NCI-H187 (cell line): ENCODE measurements at places on chromosomes 16 and 17.

DNA sequence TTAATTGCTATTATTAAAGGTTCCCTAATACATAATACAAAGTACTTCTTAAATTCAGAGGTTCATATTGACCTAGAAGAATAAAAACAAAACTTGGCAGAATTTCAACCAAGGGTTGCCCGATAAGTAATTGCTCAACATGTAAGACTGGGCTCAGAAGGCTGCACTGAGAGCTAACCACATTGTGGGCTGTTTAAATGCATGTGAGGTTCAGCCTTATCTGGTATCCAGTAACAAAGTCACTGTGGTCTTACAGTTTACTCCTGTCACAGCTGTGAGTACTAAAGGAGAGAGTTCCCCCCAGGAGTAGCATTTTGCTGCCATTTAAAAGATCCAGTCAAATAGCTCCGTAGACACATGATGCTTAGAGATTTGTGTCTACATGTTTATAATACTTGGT is 1.6 kb upstream of the DHRS11 start:
- DNase-seq = no peak

DNA sequence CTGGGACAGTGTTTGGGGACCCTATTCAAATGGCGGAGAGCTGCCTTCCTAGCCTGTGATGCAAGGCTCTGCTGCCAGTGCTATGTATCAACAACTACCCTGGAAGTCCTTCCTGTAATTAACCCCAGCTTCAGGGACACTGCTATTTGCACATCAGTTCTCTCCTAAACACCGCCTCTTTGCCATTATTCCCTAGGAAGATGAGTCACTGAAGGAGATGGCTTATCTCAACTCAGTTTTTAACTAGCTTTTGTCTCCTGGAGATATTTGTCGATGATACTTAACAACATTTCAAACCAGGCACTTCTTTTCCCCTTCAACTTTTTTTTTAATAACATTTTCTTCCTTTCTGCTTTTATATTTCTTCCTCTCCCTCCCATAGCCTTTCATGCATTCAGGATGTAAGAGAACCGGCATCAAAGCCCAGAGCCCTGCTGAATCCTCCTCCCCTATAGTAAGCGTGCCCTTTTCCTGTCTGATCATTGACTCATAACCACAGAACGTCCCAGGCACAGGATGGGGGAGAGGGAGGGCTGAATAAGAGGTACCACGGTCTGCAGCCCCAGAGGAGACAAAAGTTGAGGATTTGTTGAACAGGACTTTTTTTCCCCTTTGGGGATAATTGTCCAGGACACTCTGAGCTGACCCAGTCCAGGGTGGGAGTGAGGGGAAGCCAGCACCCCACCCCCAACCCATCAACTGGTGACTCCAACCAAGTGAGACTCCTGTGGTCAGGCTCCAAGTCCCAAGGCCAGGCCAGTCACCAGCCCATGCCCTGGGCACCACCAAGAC is 387.8 kb upstream of the SALL1 start:
- DNase-seq = no peak

DNA sequence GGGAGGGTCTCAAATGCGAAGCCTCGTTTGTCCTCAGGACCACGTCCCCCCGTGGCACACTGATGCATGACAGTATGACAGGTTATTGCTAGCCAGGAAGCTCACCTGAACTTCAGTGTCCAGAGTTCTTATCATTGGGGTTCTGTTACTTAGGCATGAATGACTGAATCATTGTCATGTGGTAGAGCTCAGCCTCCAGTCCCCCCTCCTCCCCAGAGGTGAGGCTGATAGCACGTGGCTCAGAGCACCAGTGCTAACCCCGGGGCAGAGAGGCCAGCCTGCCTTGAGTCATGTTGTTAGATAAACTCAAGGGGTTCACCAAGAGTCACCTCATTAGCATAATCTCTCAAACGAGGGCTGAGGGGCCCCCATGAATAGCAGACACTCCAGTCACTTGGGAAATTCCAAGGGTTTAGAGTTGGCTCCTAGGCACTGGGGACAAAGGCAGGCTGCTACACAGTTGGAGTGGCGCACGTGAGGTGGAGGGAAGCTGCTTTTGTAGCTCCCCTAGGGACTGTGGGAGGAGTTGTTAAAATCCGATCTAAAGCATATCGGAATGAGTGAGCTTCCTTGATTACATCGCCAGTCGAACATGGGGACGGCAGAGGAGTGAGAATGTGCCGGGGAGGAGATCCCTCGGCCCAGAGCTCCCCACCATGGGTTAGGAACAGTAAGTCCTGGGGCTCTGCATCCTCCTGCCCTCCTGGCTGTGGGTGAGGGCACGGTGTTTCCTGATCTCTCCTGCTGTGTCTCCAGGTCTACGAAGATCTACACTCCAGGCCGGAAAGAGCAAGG is 18.2 kb downstream of the DHX38 start:
- no peak for DNase-seq

DNA sequence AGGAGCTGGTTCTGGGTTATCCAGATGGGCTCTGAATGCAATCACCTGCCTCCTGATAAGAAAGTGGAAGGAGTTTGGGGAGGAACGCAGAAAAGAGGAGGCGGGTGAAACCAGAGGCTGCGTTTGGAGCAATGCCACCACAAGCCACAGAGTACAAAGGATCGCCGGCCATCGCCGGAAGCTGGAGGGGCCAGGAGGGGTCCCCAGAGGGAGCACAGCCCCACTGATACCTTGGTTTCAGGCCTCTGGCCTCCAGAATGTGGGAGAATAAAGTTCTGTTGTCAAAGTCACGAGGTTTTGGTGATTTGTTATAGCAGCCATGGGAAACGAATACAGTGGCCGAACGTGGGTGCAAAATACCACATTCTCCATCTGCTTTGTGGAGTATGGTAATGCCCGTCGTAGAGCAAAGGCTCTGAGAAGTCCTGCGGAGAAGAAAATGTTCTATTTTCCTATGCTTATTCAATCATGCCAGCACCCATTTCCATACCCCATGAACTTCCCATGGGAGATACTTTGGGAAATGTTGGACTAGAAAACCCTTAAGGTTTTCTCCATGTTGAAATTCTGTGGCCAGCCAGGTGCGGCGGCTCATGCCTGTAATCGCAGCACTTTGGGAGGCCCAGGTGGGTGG is 51.4 kb downstream of the ZDHHC7 start:
- no peak for DNase-seq

DNA sequence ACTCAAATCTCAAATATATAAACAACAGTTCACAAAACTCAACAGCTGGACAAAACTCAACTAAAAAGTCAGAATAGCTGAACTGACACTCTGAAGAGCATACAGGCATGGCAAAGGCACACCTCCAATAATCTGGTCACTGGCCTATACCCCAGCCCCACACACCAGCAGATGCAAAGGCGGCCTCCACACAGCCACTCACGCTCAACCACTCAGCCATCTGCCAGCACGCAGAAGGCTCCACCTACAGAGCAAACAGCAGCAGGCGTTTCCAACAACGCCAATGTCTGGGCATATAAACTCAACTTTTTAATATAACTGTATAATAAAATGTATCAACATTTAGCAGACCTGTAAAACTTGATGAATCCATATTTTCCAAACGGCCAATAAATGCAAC is 17.2 kb downstream of the USP7 start:
- no peak for DNase-seq

DNA sequence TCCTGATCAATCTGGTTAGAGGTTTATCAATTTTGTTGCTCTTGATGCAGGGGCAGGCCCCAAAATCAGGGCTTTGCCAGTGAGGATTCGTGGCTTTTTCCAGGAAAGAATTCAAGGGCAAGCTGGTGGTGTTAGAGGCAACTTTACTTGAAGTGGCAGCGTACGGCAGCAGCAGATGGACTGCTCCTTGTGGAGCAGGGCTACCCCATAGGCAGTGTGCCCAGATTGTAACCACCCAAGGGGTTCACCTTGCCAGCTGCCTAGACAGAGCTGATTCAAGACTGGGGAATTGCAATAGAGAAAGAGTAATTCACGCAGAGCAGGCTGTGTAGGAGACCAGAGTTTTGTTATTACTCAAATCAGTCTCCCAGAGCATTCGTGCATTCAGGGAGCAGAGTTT is 16.7 kb downstream of the DRC7 start:
- DNase-seq = no peak
